ENCODE measurements at places on chromosomes 4 and X.
A peak's percentile ranks its signal among the peaks of the same experiment; 100 is the strongest.

- H3K27ac ChIP-seq: peak overlapping the region; percentile 94
- H3K27me3 ChIP-seq: no peaks in the 10 kb centered on the region
- no peaks in the 10 kb centered on the region for H3K36me3 ChIP-seq
- peaks cover 24% of the 10 kb centered on the region for H3K4me1 ChIP-seq
- peak; percentile 45 for DNase-seq
Measured at GRCh38 chr4:105709081-105709450, 482 bp downstream of the GSTCD start.

DNA sequence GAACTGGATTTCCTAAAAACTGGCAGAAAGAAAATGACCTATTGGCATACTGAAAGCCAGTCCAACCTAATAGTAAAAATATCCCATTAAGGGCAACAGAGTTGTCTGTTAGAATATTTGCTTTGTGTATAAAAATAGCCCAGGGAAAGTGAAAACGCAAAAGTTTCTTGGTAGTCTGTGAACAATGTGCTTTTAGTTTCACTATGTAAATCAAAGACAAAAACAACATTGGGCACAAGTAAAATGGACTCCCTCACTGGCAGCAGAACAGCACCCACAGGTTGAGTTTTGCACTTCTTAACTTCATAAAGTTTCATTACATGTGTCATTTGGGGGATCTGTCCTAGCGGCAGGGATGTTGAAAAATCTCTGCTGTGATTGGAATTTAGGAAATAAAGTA lies 4.3 kb upstream of the FGG start:
- no peaks in the 10 kb centered on the region for H3K4me1 ChIP-seq
- no peak overlapping the region for H3K27ac ChIP-seq
- no peak for DNase-seq
- H3K27me3 ChIP-seq: no peaks in the 10 kb centered on the region
- no peak overlapping the region for H3K4me3 ChIP-seq

- H3K4me1 ChIP-seq: no peaks in the 10 kb centered on the region
- DNase-seq: no peak
- H3K4me3 ChIP-seq: no peak overlapping the region
- H3K27ac ChIP-seq: no peak overlapping the region
- no peaks in the 10 kb centered on the region for H3K27me3 ChIP-seq
Measured at GRCh38 chr4:90883519-90883918, 756.3 kb downstream of the CCSER1 start.

DNA sequence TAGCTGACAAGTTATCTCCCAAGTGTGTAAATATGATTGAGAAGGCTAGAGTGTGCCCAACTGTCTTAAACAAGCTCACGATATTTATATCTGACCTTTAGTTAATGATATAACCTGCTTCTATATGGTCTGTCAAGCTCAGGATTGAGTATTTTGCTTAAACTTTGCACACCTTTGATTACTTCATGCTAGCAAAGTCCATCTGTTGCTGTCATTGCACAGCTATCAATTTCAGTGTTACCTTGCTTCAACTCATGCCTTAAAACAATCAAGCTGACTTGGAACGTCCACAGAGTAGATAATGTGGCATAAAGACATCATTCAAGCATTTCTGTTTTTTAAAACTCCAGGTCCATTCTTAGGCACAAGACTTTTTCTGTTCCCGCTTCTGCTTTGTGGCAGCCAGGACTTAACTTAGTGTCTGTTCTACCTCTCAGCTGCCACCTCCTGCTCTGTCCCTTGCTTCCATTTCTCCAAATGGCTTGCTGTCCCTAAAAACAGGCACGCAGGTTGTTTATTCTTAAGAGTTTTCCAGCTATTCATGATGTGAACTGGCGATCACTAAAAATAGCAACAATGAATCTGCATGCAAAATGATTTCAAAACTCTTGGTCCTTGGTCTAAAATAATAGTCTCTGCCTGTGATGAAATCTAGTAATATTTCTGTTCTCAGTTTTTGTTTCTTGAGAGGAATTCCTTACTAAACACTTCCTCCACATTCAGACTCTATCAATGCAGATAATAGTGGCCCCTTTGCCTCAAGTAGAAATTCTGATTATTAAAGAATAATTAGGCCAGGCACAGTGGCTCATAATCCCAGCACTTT lies 16.3 kb upstream of the NEIL3 start:
- no peak overlapping the region for H3K27ac ChIP-seq
- no peak for DNase-seq
- H3K4me1 ChIP-seq: no peaks in the 10 kb centered on the region
- no peaks in the 10 kb centered on the region for H3K27me3 ChIP-seq
- no peak overlapping the region for H3K4me3 ChIP-seq
- H3K36me3 ChIP-seq: no peaks in the 10 kb centered on the region

DNA sequence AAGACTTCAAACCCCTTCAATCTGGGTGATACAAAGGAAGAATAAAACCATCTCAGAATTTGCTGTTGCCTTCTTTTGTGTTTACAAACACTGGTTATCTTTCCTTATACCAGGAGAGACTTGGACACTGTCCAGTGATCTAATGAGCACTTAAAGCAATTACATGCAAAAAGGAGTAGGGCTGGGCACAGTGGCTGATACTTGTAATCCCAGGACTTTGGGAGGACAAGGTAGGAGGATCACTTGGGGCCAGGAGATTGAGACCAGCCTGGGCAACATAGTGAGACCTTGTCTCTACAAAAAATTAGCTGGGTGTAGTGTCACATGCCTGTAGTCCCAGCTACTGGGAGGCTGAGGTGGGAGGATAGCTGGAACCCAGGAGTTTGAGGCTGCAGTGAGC lies 95.7 kb upstream of the DRD5 start:
- no peak overlapping the region for H3K27ac ChIP-seq
- DNase-seq: no peak
- H3K27me3 ChIP-seq: no peaks in the 10 kb centered on the region
- no peak overlapping the region for H3K4me3 ChIP-seq
- no peaks in the 10 kb centered on the region for H3K36me3 ChIP-seq

- H3K27ac ChIP-seq: no peak overlapping the region
- no peaks in the 10 kb centered on the region for H3K4me1 ChIP-seq
- no peak overlapping the region for H3K4me3 ChIP-seq
- H3K36me3 ChIP-seq: no peaks in the 10 kb centered on the region
- no peaks in the 10 kb centered on the region for H3K27me3 ChIP-seq
Measured at GRCh38 chr4:119118397-119118796, 17.2 kb upstream of the MYOZ2 start.

DNA sequence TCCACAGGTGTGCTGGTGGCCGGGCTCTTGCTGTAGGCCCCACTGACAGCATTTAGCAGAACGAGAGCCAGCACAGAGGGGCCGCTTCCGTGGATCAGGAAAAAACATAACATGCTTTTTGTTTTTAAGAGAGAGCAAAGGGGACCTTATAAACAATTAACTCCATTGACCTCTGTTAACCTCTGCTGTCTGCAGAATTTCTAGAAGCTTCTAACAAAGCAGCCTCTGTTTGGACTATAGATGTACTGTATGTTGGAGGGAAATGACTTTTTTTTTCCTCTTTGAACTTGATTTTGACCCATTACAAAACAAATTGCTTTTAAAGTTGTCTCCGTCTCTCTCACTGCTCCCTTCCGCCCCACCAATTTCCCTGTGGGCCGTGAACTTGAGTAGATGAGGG lies 210.7 kb downstream of the FRAS1 start:
- no peak overlapping the region for H3K27ac ChIP-seq
- H3K36me3 ChIP-seq: no peaks in the 10 kb centered on the region

Measured in A673 (cell line).